ENCODE measurements at places on chromosomes 13 and 19. TPM values are rescaled to one million over a fixed set of nuclear protein-coding genes. Genes with fewer than 3 reads are reported as not detected.

DNA sequence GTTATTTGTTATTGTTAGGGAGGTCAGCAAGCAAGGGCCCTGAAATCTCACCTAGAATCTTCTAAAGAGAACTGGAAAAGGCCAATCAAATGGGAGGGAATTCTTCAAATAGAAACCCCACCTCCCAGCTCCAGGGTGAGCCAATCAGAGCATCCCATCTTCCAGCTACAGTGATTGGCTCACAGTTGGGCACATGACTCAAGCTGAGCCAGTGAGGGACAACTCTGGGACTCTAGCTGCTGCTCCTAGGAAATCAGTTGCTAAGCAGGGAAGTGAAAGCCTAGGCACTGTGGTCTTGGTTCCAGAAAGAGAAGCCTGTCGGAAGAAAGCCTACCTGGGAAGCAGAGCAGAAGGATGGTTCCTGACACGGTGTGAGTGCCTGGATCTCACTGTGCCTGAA lies 13.4 kb downstream of the TM6SF2 start:
- no peak for DNase-seq

DNA sequence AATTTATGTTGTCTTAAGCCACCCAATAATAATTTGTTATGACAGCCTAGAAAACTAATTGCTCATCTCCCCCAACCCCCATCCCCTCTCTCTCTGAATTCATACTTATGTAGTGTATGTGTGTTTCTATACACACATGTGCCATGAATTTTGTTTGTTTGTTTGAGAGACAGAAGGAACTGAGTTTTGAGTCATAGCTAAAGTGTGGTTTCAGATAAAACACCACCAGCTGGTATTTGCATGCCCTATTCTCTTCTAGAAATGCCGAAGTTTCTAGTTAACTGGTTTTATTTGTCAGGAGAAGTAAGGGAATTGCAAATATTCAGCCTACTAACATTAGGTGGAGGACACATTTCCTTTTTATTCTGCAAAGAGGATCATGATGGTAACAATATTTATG lies 17.4 kb upstream of the LILRA2 start:
- DNase-seq = no peak

DNA sequence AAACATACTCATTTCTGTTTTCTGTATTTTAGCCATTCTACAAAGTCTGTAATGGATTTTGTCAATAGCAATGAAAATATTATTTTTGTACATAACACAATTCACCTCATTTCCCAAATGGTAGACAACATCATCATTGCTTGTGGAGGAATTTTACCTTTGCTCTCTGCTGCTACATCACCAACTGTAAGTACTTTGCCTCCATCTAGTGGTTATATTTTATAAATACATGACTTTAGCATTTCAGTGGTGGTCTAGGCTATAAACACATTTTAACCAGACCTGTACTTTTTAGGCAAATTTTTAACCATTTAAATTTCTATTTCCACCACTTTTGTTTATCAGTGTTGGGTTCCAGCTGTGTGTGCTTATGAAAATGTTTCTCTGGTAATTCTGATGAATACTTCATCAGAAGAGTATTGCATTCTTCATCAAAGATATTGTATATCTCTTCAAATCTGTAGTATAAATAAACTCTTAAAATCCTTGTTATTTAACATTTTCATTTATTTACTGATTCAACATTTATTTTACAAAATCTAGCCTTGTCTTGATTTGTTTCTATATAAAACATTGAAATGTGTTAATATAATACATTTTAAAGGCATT lies 222.4 kb downstream of the NBEA start:
- no peak for DNase-seq

DNA sequence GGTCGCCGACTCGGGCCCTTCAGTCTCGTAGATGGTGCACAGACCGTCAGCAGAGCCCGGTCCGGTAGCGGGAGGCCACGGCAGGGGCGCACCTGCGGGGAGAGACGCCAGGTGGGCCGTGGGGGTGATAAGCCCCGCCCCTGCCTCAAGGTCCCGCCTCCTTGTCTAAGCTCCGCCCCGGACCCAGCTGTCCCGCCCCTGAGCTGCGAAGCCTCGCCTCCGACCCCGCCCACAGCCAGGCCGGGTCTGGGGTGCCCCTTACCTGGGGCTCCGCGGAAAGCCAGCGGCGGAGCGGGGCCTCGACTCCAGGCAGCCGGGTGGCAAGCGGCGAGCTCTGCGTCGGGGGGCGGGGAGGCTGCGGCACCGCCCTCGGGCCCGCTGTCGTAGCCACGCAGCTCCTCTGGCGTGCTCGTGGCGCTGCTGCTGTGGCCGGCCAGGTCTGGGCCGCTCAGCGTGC lies 4.7 kb downstream of the PRR36 start:
- DNase-seq = no peak

DNA sequence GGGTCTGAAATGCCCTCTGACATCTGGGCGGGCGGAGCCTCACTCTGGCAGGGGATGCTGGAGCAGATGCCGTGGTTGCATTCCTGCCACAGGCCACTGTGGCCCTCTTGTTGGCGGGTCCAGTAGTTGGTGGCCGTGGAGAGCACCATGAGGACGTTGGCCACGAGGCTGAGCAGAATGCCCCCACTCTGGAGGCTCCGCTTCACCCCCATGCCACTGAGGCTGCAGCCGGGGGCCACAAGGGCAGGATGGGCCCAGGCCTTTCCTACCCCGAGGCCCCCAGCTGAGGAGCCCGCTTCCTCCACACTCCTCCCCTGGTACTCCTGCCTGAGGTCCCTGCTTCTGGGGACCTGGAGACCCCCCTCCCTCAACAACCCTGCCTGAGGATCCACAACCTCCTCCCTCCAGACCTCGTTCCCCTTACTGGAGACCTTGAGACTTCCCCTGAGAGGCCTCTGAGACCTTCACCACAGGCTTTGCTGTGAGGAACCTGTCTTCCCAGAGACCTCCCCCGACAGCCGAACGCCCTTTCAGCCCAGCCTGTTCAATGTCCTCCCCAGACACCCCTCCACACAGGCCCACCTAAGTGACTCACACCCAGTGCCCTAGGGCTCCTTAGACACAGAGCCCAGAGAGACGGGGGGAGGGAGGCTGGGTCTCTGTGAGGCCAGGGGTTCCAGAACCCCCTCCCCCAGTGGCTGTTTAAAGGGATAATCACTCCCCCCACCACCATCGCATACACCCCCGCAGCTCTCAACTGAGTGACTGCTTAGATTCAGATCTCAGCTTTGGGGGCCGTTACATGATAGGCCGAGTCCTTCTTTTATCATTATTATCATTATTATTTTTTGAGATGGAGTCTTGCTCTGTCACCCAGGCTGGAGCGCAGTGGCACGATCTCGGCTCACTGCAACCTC lies at the start of gene CLDND2:
Gene CLDND2, minus strand, starts transcription at position 638 of the 917 bp plus-strand sequence. Its CDS starts 426 bp downstream, at position 212.
- DNase-seq = no peak

Gene POU2F2
- polyA plus RNA-seq = 1.1 TPM

- DNase-seq = no peak
These were observed 640.3 kb downstream of the TBC1D4 start for GRCh38 chr13:74841651-74842050.

Gene TSHZ3
- 12.8 TPM for polyA plus RNA-seq

GRCh38 chr19:14566712-14567077 lies 5.2 kb downstream of the NDUFB7 start:
- no peak for DNase-seq

GRCh38 chr19:18668744-18669523 lies 14.5 kb upstream of the CRTC1 start:
- DNase-seq = no peak

- DNase-seq = no peak
These were observed 94.2 kb upstream of the MCF2L start for GRCh38 chr13:112874751-112875300.

DNA sequence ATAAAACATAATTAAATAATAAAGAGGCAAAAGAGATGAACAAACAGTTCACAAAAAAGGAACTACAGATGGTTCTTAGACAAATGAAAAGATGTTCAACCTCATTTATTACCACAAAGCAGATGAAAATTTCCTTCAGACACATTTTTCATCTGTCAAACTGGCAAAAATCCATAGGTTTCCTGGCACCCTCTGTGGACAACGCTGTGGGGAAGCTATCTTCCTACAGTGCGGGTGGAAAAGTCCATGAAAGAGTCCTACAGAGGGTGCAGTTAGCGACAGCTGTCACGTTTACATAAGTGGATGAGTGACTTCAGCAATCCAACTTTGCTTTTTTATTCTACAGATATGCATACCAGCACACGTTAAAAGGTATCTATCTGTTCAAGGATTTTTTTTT lies 30.3 kb upstream of the PDCD5 start:
- DNase-seq = no peak

DNA sequence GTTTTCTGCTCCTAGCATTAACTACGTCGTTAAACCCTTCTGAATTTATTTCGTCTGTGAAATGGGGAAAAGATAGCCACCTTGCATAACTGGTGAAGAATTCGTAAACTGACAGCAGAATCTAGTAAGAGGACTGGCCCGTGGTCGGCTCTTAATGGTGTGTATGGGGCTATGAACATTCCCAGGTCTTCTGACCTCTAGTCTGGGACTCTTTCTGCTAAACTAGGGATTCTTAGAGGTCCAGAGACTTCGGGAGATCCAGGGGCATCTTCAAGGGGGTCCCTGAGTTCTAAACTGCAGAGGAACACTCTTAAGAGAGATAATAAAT lies 231.1 kb upstream of the SERP2 start:
- no peak for DNase-seq

DNA sequence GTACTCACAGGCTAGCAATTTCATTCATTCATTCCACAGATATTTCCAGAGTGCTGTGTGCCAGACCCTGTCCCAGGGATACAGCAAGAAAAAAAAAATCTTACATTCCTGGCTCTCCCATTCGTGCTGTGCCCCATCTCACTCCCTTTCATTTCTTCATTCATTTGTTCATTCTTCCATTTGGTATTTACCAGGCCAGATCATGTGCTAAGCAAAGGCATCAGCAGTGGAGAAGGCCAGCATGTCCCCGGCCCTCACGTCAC lies 2.3 kb downstream of the MAP3K10 start:
- no peak for DNase-seq

- no peak for DNase-seq
These were observed 16.3 kb upstream of the RNASEH2B start for GRCh38 chr13:50893211-50893852.

DNA sequence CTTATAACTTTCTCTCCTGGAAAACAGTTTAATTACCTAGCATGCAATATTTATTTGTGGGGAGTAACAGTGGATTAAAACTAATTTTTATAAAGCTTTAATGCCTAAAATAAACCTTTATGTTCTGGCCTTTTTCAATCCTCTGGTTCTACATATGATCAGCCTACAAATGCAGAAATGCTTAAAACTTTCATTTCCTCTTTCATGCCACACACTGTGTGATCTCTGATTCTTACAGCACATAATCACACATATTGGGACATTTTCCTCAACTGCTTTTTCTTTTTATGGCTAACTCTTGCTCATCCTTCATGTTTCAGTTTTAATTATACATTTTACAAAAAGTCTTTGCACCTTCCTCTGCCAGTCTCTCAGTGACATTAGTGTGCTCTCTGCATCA lies 910.8 kb upstream of the SLITRK6 start:
- no peak for DNase-seq

DNA sequence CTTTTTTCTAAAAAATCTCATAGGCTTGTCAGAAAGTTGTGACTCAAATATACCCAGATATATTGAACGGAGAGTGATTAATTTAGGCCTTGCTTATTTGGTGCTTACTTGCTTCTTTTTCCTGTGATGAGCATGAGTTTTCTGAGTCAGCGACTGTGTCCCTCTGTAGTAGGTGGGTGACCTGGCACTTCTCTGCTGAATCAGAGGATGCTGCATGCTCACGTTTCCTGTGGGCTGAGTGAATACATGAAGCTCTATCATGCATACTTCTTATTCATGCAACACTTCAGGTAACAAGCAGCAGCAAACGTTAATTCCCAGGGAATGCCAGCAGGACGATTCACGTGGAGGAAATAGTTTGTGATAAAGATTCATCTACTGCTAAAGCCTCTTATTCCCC lies 245.0 kb downstream of the KLF5 start:
- no peak for DNase-seq

Gene ZNF345
- polyA plus RNA-seq = 13.5 TPM

GRCh38 chr19:21398851-21399250 lies 1.9 kb downstream of the ZNF493 start:
- no peak for DNase-seq

DNA sequence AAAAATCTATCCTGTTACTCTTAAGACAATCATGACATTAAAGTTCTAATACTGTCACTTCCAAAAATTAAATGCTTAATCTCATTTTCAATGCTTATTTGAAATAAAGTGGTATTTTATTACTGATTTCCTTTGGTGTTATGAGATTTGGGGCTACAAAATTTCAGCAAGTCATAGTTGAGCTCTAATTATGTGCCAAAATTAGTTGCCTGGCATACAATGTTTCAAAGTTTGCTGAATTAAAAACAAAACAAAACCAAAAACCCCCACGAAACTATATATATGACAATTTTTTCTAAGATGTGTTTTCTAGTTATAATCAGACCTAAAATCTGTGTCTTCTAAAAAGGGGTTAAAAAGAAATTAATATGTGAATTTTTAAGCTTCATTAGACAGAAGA lies 62.2 kb downstream of the KCNRG start:
- DNase-seq = no peak

Gene CCL25
- not detected for polyA plus RNA-seq

Gene KIR2DL1
- 0.10 TPM for polyA plus RNA-seq

Gene CDADC1
- polyA plus RNA-seq = 13.7 TPM

Gene SLC25A41
- 0.26 TPM for polyA plus RNA-seq

DNA sequence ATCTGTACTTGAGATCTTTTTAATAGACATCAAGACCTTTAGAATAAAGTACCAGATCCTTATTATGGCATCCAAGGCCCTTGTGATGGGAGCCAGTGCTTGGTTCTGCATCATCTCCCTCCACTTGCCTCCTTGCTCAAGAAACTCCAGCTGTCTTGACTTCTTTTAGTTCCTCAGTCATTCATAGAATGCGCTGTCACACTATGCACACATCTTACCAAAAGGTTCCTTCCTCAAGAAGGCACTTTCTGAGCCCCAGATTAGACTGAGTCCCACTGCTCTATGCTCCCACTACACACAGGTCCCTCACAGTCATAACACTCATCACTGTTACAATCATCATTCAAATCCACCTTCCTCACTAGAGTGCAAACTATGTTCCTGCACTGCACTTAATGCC lies 57.8 kb upstream of the ITM2B start:
- no peak for DNase-seq

Gene SIGLEC5
- not detected for polyA plus RNA-seq

- no peak for DNase-seq
These were observed 8.8 kb downstream of the C3 start for GRCh38 chr19:6711605-6712004.

DNA sequence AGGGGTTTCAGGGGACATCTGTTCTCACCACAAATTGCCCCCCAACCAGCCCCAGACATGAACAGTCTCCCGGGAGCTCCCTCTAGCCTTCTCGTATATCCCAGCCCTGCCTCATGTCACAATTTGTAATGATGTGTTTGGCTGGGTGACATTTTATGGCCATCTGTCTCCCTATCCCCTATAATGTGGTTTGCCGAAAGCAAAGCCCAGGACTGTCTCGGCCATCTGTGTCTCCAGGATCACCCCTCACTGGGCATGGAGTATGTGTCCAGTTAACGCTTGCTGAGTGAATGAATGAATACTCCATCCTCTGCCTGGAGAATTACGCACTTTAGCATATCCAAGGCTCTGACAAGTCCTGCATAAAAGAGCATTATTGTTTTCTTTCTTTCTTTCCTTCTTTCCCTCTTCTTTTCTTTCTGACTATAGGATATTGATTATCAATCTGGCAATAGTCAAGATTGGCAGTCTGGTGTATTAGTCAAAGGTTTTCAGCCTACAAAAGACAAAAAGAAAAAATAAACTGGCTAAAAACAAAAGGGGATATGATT lies 15.1 kb downstream of the HPN start:
- DNase-seq = no peak

Gene ZNF578
- polyA plus RNA-seq = 7.9 TPM

Gene KLK14
- polyA plus RNA-seq = 0.14 TPM
